ENCODE measurements at places on chromosomes 2 and 18.

GRCh38 chr2:28991021-28991420 is 9.9 kb downstream of the TOGARAM2 start:
- DNase-seq, result peak; percentile 18

GRCh38 chr2:43032213-43033015 is 194.0 kb downstream of the ZFP36L2 start:
- no peak for DNase-seq

DNA sequence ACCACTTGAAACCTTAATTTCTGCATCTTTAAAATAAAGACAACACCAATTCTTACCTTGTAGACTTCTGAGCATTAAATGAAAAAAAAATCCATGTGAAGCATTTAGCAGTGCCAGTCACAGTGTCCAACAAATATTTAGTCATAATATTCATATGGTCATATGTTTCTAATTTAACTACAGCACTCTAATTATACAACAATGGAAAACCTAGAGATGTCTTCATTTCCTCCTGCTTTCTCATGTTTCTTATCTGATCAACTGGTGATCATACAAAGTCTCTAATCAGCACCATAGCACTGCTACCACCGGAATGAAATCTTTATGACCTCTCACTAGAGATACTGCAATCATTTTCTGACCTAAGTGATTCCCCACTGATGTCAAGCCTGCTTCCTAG is 10.2 kb upstream of the SCN3A start:
- DNase-seq, result no peak

GRCh38 chr2:120536141-120536540 is 190.2 kb downstream of the INHBB start:
- DNase-seq, result no peak

DNA sequence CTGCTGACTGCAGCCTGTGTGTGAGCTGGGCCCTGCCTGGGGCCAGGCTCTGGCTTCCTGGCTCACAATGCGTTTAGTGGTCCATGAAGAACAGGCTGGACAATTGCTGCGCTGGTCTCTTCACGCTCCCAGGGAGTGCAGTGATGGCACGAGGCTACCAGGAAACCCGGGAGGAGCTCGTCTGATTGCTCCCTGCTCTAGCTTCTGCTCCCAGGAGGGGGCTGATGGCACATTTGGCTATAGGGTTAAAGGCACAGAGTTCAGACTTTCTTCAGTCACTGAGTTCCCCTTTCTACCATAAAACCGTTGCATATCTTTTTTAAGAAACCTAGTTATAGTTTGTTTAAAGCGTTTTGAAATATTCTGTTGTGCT is 60.1 kb downstream of the KCNF1 start:
- no peak for DNase-seq

DNA sequence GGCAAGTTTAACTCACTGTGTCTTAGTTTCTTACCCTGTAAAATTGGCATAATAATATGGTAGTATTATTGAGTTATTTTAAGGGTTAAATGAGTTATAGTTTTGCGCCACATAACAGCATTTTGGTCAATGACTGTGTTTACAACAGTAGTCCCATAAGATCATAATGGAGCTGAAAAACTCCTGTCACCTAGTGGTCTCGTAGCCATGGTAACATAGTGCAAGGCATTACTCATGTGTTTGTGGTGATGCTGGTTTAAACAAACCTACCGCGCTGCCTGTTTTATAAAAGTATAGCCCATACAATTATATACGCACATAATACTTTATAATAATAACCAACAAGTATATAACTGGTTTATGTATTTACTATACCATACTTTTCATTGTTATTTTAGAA is 15.8 kb downstream of the UNC80 start:
- DNase-seq, result no peak

DNA sequence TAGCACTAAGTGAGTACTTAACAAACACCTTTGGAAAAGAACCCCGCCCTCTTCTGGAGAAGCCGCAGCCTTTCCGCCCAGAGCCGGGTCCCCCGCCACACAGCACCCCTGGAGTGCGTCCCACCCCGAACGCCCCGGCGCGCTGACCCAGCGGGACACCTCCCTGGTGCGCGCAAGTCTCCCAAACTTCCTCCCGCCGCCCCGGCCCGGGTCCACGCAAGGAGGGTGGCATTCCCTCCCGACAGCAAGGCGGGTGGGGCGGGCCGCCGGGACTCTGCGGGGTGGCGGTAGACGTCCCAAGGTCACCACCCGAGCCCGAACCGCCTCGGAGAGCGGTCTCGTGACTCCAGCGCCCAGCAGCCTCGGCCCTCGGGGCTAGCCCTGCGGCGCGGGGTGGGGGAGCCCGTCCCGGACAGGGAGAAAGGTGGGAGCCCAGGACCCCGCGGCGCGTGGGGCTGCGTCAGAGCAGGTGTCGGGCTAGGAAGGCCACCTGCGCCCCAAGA is 598 bp downstream of the CCDC93 start:
- no peak for DNase-seq

DNA sequence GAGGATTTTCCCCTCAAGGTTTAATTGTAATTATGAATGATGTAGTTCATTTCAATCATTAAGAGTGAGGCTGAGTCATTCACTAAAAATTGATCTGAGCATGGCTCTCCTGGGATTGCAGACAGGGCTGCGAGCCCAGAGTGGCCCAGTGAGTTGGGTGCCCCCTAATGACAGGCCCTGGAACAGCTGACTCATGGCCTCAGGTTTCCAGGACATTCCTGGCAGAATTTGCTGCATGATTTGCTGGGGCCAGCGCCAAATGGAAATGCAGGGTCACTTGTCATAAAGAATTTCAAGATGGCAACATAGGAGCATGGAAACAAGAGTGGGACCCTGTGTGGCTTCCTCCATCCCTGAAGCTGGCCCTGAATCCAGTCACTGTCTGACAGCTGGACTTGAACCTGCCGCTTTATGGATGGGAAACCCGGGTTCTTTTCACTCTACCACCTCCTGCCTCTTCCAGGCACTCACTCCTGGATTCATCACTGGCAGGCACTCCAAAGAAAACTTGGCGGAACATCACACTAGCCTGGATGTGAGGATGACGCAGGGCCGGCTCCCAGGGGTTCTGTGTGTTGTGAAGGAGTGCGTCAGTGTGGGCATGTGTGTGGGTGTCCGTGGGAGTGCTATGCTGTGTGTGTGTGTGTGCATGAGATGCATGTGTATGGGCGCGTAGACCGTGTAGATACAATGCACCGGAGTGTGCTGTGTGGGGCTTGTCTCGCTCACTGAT is 15.2 kb downstream of the OTOF start:
- peak; percentile 29 for DNase-seq

GRCh38 chr2:10079870-10080535 is at the start of gene CYS1:
CYS1 (minus strand) TSS chr2:10080411; CDS start chr2:10080223, 188 bp downstream.
- no peak for DNase-seq

DNA sequence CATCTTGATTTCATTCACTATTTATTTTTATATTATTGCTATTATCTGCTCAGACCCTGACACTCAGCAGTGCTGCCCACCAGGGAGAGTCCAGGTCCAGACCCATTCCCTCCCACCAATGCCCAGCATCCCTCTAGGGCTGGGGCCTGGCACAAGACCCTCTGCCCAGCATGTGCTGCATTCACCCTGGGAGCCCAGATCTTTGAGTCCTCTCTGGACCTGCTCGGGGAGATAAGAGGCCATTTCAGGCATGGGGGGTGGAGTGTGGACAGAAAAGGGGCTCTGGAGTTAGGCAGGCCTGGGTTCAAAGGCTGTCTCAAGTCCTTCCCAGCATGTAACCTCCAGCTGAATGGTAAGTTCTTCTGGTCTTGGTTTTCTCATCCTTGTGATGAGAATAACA is 209.6 kb downstream of the CYP26B1 start:
- no peak for DNase-seq

DNA sequence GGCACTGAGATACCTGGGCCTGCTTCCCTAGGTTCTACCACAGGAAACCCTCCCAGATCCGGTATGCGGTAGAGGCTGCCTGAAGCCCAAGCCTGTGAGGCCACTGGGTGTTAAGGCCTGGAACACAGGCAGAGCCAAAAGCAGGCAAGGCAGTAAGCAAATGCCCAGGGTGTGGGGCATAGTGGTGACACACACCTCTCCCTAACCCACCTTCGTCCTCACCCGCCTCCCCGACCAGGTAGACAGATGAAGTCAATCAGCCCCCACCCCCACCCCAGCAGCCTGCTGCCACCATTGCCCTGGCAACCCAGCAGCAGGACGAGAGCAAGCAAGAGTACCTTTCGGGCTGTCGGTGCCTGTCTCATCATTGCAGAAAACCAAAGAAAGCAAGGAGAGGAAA is 6.1 kb downstream of the DCTN1 start:
- no peak for DNase-seq

- no peak for DNase-seq
Observed at GRCh38 chr2:152037743-152038435, 61.0 kb downstream of the CACNB4 start.

All from AG09309 (cell line).